Jurkat, Clone E6-1 (cell line): ENCODE measurements at places on chromosomes 12 and 14.

- DNase-seq = no peak
Measured at GRCh38 chr14:33809396-33809981, 141.4 kb downstream of the EGLN3 start.

GRCh38 chr12:130560321-130560720 lies 155.8 kb downstream of the RIMBP2 start:
- no peak for DNase-seq

- no peak for DNase-seq
Measured at GRCh38 chr12:54431911-54432814, 13.1 kb upstream of the ITGA5 start.

DNA sequence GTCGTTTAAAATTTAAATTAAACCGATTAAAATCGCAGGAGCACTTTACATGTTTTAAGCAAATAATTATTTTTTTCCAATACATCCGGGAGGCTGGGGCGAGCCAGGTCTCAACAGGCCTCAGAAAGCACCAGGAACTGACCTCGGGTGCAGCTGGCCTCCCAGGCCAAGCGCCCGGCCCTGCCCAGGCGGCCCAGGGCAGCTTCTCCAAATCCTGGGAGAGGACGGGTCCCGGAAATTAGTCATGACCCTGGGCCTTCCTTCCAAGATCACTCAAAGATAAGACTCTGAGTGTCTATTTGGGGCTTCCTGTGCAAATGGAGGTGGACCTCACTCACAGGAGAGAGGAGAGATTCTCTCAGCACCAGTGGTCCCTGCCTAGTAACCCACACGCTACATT lies 177.1 kb downstream of the BCL11B start:
- DNase-seq = no peak

- peak; percentile 23 for DNase-seq
Measured at GRCh38 chr12:72264548-72265175, 7.5 kb upstream of the TRHDE start.

DNA sequence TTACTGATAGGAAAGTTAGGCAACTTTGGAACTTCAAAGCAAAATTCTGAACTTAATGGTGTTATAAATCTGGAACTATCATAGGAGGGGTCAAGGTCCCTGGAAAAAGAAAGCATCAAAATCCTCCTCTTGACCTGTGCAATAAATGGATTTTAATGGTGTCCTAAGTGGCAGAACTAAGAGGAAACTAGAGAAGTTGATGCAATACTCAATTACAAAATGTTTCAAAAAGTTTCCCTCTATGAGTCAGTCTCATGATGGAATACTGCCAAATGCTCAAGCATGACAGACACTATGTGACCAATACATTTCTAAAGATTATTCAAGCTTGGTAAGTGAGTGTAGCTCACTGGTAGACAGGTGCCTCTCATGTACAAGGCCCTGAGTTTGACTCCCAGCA lies 47.7 kb upstream of the ERGIC2 start:
- DNase-seq = no peak
